Activated gamma-delta T cell (primary cell): ENCODE measurements at places on chromosomes 6 and 20.

GRCh38 chr6:112010328-112010727 is 43.6 kb upstream of the CCN6 start:
- no peak for DNase-seq

GRCh38 chr6:148379966-148380713 is 37.5 kb downstream of the SASH1 start:
- no peak for DNase-seq

DNA sequence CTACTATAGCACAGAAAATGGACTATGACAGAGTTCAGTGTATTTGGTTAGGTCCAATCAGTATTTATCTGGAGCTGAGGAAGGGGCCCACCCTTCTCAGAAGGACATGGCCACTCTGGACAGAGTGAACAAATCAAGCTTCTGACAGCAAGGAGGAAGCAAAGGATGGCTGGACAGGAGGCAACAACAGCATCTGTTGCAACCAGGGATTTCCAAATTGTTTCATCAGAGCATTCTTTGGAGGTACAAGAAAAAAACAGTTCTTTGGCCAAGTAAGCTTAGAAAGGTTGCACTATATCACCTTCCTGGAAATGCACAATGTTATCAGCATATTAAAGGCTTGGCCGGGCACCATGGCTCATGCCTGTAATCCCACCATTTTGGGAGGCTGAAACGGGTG is 118.7 kb upstream of the SLC22A16 start:
- DNase-seq = no peak

GRCh38 chr6:108779536-108780275 is 68.5 kb upstream of the ARMC2 start:
- DNase-seq = no peak

GRCh38 chr20:32332614-32333013 is 25.5 kb upstream of the ASXL1 start:
- DNase-seq = no peak

DNA sequence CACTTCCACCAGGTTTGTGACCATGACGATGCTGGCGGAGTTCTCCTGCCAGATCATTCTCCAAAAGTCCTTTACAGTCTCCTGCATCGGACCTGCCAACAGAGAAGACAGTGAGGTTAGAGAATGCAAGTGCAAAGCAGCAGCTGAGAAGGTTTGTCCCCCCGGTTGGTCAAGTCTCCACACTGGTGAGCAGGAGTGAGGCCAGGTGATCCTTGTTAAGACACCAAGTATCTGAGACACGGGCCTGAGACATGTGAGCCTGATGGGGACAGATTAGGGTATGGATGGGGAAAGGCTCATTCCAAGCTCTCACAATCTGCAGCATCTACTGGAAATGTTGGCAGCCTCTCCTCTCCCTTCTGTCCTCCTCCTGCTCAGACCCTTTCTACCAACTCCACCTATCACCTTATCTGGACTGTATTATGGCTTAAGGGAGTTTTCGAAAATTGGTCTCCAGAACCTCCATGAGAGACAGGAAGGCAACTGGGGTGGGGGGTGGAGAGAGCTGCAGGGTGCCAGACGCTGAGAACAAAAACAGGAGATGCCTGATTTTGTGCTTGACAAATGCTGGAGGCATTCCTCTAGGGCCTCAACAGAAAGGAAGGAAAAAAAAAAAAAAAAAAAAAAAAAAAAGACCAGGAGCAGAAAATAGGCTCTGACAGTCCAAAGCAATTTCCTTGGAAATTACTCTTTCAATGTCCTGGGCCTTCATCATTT is 500.4 kb upstream of the CHD6 start:
- DNase-seq = no peak

DNA sequence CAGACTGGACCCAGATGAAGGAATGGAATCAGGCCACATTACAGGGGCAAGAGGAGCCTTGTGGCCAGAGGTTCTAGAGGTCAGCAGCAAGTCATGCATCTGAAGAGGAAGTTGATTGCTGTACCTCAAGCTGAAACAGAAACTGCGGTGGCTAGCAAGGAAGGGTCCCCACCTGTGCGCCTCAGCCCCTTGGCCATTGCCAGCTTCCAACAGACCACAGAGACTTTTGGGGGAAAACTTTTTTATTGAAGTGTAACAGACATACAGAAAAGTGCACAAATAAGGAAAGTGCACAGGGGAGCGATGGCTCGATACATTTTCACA is 26.8 kb upstream of the SLC9A8 start:
- no peak for DNase-seq

DNA sequence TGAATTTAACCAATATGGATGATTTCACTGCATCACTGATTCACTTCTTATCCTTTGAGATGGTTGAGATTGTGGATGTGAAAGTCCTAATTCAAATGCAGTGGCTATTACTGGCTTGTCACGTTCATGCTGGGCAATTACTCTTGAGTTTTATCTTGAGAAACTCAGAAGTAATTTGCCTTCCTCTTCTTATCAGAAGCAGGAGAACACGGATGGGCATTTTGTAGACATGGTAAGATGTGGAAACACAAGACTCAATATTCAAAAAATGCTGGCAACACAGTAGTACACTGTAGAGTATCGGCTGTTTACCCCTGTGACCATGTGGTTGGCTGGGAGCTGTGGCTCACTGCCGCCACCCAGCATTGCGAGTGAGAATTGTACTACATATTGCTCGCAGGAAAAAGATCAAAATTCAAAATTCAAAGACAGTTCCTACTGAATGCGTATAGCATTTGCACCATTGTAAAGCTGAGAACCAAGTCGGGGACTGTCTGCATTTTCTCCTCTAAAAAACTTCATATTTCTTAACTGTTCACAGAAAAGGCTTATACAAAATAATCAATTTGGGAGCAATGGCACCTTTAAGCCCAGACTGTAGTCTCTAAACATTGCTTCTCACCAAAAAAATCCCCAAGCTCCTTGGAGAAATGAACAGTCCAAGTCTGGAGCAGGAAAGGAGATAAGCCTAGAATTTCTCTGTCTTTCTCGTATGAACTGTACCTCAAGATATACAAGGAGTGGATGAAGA is 61.9 kb upstream of the ELOVL5 start:
- DNase-seq = no peak

DNA sequence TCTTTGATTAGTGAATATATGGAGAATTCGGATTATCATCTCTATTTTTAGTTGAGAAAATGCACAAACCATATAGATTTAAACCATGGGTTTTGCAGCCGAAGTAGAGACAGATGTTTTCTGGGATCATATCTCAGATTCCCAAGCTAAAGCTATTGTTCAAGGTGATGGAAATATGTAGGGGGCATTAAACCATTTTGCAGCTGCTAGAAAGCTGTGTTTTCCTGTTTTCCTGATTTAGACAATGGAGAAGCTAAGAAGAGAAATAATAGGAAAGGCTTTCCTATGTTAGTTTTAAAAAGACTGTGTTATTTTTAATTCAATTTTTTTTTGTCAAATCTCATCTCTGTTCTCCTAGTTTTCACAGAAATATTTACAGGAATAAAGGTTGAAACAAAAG is 6.2 kb downstream of the CD93 start:
- DNase-seq = no peak

- no peak for DNase-seq
These were observed 15.0 kb upstream of the BCKDHB start for GRCh38 chr6:80091506-80091905.

GRCh38 chr6:25341923-25342619 is 62.9 kb downstream of the CARMIL1 start:
- no peak for DNase-seq

DNA sequence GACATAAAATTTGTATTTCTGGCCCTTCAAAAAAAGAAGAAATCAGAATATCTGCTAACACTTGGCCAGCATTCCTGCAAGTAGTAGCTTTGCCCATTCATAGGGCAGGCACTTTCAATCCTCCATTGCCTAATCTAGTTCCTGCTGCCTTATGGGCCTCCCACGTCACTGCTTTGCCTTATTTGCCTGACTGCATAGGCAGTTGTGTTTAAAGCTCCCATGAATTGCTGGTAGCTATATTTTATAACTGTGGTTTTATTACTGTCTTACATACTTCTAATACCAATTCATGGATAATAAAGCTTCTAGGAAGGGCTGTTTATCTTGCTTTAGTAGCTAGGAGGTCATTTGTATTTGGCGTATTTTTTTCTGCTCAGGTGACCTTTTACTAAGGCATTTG is 7.7 kb upstream of the SLC35A1 start:
- DNase-seq = no peak

- DNase-seq = no peak
These were observed 23.2 kb downstream of the MAS1 start for GRCh38 chr6:159913862-159914564.

- no peak for DNase-seq
These were observed 484.3 kb upstream of the JAG1 start for GRCh38 chr20:11158146-11158545.

- DNase-seq = no peak
These were observed 58.5 kb upstream of the CEP85L start for GRCh38 chr6:118709859-118710350.

GRCh38 chr20:19885939-19886660 is 128.0 kb downstream of the RIN2 start:
- DNase-seq = no peak

GRCh38 chr20:434661-435419 is 26.7 kb downstream of the RBCK1 start:
- no peak for DNase-seq

- DNase-seq = no peak
These were observed 8.1 kb upstream of the OCSTAMP start for GRCh38 chr20:46558511-46558959.

- no peak for DNase-seq
These were observed 40.2 kb downstream of the MOXD1 start for GRCh38 chr6:132361101-132361500.

DNA sequence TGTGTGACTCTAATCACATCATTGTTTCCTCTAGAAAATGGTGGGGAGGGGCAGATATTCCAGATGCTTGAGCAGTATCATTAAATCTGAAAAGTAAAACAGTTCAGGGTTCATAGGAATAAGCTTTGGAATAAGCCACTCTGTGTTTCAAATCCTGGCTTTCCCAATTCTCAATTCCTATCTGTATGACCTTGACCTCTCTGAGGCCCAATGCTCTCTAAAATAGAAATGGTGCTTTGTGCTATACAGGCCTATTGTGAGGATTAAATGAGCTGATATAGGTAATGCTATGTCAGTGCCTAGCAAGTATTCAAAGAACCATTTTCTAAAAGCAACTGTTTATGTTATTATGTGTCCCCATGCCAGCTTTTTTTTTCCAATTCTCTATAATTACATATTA is 209.0 kb upstream of the PRSS16 start:
- DNase-seq = no peak

DNA sequence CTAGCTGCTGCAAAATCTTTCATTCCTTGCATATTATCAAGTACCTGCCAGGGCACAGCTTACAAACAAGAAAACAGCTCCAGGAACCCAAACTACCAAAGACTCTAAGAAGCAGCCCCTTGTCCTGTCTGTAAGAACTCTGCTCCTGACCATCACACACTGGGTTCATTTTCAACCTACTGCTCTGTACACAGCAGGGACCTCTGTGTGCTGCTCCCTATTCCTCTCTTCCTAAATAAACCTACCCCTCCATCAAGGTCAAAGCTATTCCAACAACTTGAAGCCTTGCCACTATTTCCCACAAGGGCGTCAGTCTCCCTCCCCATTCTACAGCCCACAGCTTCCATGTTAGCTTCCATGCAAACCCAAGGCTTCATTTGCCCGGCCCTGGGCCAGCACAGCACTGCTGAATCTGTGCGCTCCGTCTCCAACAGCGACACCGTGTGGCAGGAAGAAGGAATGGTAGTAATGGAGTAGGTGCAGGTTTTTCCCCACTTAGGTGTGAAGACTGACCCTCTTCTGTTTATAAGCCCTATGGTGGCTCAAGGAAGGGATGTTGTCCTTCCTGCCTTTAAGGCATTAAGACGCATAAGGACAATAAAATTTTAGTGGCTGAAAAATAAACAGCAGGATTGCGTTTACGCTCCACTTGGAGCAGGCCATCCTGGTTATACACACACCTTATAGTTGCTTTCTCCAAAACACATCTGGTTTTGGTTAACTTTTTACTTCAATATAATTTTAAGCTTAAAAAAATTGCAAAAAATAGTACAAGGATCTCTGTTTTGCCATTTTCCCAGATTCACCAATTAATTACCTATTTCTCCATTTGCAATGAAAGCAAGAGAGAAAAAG is 115.2 kb upstream of the NXT1 start:
- DNase-seq = no peak

- DNase-seq = no peak
These were observed 60.7 kb upstream of the PROKR2 start for GRCh38 chr20:5377484-5377883.

GRCh38 chr20:3786126-3786484 is 435 bp downstream of the CENPB start:
- DNase-seq = peak; percentile 22

GRCh38 chr6:24933266-24933665 is 2.5 kb downstream of the RIPOR2 start:
- DNase-seq = no peak

DNA sequence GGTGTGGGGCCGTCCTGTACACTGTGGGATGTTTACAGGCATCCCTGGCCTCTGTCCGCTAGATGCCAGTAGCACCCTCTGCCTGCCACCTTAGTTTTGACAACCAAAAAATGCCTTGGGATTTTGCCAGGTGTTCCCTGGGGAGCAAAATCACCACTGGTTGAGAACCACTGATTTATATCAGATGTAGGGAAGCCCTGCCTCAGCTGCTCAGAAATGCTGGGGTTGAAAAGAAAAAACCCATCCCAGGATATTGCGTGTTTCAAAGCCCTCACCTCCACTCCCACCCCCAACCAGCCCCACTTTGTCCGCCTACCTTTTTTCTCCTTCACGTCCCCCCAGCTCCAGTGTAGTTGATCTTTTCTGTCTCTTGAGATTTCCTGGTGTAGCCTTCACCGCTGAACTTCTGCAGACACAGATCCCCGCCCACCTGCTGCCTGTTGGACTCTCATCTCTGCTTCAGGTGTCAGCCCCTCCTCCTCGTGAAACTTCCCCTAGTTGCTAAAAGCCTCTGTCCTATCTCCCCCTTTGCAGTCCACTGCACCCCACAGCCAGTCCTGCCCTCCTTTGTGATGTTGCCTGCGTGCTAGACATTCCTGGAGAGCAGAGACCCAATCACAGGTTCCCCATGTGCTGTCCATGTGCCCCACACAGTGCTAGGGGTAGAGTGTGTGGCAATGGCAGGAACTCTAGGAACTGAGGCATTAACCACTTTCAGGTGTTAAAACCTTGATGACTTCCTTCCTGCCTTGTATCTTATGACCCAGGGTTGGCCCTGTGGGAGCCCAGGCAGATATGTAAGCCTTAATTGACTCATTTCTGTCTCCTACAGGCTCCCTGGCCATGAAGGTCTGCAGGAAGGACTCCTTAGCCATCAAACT is 98.9 kb downstream of the TBC1D7 start:
- DNase-seq = no peak

GRCh38 chr6:62283796-62284411 is 2.1 kb downstream of the KHDRBS2 start:
- no peak for DNase-seq

DNA sequence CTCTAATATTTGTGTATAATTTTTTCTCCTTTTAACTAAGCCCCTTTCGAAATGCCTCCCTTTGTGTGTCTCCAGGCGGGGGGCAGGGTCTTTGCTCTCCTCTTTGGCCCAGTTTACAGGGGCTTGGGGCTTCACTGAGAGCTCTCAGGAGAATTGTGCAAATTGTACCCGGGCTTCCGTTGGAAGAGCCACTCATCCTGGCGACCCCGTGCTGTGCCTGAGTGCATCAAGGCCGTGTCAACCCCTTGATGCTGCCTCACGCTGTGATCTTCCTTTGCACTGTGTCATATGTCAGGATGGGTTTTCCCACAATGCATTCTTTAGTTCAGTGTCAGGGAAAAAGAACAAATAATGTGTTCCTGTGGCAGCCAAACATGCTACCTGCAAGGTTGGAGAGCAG is 118.0 kb upstream of the POU3F2 start:
- DNase-seq = no peak

GRCh38 chr6:16949716-16950115 is 152.1 kb upstream of the STMND1 start:
- no peak for DNase-seq
